AML-193 (cell line): ENCODE measurements at places on chromosomes 1 and 21.

GRCh38 chr1:185157599-185158412 is 839 bp downstream of the SWT1 start:
- DNase-seq = peak; percentile 32

DNA sequence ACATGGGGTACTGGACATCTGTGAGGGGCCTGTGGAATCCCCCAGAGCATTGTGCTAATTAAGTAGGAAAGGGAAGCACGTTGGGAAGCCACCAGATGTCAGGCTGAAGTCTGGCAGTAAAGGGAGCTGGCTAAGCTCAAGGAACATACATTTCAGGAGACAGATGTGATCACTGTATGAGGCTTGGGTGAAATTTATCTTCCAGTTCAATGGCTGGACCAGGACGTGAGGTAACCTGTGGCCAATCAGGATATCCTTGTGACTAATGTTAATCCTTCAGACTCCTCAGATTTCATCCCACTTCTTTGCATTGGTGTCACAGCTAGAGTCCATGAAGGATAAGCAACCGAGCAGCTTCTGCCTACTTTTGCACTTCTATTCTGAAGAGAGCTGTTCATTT is 110.2 kb upstream of the APP start:
- DNase-seq = no peak

GRCh38 chr21:31803039-31804007 is 69.5 kb upstream of the HUNK start:
- DNase-seq = no peak

DNA sequence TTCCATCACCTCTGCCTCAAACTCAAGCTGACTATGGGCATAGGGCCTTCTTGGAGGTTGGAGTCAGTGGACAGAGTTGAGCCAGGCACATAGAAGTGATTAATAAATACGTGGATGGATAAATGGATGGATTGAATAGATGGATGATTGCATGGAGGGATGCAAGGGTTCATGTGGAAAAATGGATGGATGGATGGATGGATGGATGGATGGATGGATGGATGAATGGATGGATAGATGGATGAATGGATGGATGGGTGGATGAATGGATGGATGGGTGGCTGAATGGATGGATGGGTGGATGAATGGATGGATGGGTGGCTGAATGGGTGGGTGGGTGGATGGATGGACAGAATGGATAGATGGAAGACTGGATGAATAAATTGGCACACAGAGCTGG is 40.1 kb upstream of the ZBTB40 start:
- no peak for DNase-seq

DNA sequence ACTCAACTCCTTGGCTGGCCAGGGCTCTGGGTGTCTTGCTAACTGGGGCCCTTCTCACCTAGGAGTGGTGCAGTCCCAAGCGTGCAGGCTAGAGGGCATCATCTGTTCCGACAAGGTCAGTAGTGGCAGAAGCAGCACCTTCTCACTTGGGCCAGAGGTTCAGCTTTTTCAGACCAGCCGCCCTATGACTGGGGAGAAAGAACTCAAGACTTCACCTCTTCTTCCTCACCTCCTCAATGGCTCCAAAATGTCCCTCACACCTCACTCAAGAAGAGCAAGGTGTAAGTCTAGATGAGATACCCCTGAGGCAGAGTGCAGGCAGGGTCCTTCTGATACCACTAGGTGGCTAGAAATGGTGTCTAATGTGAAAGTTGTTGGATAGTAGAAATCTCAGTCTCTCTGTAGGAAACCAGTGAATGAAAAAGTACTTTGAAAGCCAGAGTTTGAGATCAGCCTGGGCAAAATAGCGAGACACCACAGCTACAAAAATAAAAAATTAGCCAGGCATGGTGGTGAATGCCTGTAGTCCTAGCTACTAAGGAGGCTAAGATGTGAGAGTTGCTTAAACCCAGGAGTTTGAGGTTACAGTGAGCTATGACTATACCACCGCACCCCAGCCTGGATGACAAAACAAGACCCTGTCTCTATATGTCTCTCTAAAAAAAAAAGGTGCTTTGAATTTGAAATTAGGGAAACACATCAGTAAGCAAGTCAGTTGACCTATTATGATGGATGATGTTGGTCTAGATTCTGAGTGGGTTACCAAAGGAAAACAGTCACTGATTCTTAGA is 8.6 kb upstream of the IL20 start:
- DNase-seq = no peak

DNA sequence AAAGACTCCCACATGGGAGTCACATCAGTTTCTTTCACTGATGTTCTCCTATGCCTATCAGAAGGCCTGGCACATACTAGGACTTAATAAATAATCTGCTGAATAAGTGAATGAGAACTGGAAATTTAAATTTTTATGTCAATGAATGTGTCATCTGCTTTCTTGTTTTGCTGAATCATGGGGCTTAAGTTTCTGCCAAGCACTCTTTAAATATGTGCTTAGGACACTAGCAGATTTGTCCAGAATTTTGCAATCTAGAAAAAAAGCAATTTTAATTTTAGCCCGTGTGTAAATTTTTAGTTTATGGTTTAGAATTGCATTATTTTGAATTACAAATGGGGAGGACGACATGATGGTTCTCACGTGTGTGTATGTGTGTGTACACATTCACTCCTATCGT is 803.1 kb downstream of the USP25 start:
- no peak for DNase-seq

GRCh38 chr1:24111996-24112779 is at the start of gene MYOM3:
MYOM3 (minus strand) TSS chr1:24112135; CDS start chr1:24108636, 3,499 bp downstream.
- DNase-seq = peak; percentile 45

DNA sequence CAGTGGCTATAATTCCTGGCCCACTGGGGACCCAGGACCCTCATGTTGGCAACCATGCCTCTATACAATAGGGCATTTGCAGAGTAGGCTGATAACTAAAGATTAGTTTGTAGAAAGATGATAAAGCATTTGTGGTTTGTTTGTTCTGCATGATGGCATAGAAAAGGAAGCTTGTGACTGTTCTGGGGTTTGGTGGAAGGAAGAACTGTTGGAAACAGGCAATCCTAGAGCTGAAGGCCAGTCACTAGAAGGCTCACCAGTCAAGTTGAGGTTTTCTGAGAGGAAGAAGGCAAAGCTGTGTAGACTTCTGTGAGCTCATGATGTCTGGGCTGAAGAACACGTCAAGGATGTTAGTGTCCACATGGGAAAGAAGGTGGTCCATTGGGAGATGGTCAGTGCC is 140.3 kb upstream of the VANGL1 start:
- no peak for DNase-seq

DNA sequence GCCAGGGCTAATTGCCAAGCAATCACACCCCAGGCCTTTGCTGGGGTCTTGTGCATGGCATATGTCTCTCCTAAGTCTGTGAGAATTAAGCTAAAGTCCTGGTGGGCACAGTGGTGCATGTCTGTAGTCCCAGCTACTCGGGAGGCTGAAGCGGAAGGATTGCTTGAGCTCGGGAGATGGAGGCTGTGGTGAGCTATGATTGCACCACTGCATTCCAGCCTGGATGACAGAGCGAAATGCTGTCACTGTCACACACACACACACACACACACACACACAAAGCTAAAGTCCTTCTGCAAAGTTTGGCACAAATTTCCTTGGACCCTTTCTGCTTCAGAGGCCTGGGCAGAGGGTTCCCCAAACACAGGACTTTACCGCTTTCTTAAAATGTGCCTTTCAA is 31.3 kb upstream of the DNAJC11 start:
- no peak for DNase-seq

GRCh38 chr1:29669912-29670311 is 433.6 kb downstream of the PTPRU start:
- no peak for DNase-seq

DNA sequence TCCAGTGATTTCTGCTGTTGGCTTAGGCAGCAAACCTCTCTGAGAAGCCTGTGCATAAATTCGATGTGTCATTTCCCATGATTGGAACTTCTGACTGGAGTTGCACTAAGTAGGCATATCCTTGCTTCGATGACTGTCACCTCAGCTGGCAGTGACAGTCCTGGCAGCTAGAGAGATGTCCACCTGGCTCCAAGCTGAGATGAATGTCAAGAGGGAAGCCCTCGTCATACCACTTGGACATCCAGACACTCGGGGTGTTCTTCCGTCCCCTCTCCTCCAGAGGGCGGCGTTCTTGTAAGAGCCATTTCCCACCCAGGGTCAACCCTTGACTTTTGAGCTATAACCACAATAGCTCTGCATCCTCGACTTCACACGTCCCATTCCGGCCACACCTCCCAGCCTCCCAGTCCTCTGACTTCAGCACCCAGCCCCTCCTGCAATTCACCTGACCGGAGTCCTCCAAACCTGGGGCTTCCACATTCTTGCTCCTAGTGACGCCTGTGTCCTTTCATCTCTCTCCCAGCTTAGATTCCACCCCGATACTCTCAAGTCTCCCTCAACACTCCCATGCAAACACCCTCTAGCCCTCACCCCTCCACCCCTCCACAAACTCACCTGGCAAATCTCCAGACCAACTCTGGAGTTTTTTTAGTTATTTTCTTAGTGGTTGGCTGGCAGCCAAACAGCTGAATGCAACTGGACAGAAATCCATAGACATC is 17.3 kb downstream of the CA6 start:
- peak; percentile 50 for DNase-seq

DNA sequence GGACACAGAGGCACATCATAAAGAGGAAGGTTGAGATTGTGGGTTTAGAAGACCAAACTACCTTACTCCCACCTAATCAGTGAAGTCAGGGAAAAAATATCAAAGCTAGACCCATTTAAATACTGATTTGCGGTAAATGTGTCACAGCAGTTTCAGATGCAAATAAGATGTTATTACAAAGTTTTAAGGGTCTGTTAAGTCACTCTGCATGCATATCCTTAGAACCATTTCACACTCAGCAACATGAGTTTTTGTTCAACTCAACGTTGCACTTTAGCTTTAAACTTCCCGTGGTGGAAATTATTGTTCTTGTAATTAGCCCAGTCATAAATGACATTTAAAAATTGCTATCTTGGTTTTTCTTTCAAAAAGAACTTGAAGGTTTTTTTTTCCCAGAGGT is 34.8 kb downstream of the RPAP2 start:
- DNase-seq = no peak

- no peak for DNase-seq
Measured at GRCh38 chr1:204232526-204232925, 18.7 kb upstream of the GOLT1A start.

DNA sequence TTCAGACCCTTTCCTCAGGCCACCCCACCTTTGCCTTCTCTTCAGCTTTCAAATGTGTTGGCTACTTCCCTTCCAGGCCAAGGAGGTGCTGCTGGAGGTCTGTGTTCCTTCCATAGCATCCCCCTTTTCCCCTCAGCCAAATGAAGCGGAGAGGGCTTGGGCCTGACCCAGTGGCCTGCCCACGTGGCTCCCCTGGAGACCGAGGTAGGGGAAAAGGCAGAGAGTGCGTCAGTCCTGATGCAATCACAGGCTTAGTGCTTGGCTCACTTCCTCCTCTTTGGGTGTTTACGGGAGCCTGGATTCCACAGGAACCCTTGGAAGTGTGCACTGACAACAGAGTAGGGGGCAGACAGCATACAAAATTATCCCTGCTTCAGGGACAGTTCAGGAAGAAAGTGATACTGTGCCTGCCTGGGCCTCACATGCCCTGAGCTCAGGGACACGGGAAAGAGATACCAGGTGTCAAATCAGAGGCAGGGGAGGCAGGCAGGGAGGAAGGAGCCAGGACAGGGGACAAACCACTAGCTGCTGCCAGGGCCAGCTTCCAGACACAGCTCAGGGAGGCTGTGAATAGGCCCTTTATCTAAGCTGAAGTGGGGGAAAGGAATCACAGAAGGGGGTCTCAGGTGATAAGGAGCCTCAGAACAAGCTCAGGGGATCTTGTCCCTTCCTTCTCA is 16.6 kb upstream of the PTP4A2 start:
- DNase-seq = no peak

GRCh38 chr1:93442741-93443140 is 5.2 kb upstream of the FNBP1L start:
- no peak for DNase-seq

GRCh38 chr21:36563341-36563926 is 83.5 kb upstream of the CLDN14 start:
- DNase-seq = no peak

DNA sequence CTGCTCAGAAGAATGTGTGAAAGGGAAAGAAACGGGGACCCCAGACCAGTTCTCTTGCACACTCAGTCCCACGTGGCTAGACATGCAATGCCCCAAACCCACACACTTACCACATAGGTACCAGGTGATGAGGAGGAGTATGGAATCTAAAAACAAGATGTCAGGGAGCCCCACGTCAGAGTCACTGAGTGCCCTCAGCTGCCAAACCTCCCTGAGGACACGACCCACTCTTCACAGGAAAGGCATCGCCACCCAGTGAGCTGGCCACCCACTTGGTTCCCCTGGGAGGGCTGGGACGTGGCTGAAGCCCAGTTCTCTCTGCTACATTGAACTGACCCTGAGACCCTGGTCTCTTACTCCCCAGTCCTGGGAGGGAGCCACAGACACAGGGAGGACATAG is 41.4 kb downstream of the MRPL37 start:
- no peak for DNase-seq

DNA sequence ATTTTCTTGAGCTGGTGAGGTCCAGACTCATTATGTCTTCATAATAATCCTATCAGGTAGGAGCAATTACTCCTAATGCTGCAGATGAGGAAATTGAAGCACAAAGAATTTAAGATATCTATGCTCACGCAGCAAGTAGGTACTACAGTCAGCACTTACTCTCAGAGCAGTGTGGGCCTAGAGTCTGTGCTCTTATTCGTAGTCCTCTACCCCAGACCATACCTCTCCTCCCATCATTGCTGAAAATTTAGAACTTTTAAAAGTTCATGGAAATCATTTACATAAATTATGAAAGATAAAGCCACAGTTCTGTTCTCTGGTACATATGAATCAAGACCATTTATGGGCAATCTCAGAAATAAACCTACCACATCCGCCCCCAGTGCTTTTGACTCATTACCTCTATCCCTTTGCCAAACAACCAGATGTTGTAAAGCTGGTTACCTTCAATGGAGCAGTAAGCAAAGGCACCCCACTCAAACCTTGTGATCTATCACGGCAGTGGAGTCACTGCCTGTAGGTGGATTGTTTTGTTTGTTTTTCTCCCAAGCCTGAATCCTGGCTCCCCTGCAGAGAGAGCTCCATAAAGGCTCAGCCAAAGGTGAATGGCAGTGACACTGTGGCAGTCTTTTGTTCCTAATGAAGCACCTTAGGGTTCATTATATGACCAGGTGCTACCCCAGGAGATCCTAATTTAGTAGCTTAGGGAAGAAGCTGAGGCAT is 20.9 kb upstream of the MAN1A2 start:
- DNase-seq = no peak

- DNase-seq = no peak
Measured at GRCh38 chr1:3842912-3843311, 14.1 kb downstream of the CEP104 start.

- no peak for DNase-seq
Measured at GRCh38 chr1:240912821-240913220, 300.9 kb upstream of the GREM2 start.

DNA sequence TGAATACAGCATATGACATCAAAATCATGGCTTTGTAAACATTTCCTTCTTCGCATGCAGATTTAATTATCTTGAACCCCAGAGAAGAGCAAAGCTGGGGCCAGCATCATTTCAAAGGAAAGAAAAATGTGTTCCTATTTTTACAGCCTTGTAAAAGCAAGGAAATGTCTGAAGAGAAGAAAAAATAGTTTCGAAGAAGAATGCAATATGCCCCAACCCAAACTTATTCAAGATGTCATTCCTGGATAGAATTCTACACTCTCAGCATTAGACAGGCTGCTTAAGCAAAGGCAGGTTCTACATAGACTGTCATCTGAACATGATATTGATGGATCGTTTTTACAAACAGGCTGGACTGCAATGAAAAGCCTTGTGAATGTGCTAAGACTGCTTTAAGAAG is 900.8 kb downstream of the TTLL7 start:
- DNase-seq = no peak

GRCh38 chr1:149884433-149885338 is 14.7 kb upstream of the BOLA1 start:
- peak; percentile 83 for DNase-seq

- peak; percentile 38 for DNase-seq
Measured at GRCh38 chr1:201014816-201015200, 8.7 kb downstream of the KIF21B start.
